NCI-H2081 (cell line): ENCODE measurements at places on chromosomes 1 and 21.
A peak's percentile ranks its signal among the peaks of the same experiment; 100 is the strongest.

- no peak for DNase-seq
Observed at GRCh38 chr1:23616292-23616824, 57.1 kb upstream of the ID3 start.

DNA sequence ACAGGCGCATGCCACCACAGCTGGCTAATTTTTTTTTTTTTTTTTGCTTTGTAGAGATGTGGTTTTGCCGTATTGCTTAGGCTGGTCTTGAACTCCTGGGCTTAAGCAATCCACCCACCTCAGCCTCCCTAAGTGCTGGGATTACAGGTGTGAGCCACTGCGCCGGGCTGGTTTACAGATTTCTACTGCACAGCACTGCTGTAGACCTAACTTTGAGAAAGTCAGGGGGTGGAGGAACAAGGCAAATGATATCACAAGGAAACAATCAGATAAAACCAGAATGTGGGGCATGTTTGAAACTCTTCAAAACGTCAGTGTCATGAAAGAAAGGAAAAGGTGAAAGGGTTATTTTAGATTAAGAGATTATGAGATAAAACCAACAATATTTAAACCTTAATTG is 45.3 kb downstream of the URB2 start:
- DNase-seq = no peak

- DNase-seq = peak; percentile 84
Observed at GRCh38 chr1:180501865-180502360, 464 bp downstream of the ACBD6 start.

DNA sequence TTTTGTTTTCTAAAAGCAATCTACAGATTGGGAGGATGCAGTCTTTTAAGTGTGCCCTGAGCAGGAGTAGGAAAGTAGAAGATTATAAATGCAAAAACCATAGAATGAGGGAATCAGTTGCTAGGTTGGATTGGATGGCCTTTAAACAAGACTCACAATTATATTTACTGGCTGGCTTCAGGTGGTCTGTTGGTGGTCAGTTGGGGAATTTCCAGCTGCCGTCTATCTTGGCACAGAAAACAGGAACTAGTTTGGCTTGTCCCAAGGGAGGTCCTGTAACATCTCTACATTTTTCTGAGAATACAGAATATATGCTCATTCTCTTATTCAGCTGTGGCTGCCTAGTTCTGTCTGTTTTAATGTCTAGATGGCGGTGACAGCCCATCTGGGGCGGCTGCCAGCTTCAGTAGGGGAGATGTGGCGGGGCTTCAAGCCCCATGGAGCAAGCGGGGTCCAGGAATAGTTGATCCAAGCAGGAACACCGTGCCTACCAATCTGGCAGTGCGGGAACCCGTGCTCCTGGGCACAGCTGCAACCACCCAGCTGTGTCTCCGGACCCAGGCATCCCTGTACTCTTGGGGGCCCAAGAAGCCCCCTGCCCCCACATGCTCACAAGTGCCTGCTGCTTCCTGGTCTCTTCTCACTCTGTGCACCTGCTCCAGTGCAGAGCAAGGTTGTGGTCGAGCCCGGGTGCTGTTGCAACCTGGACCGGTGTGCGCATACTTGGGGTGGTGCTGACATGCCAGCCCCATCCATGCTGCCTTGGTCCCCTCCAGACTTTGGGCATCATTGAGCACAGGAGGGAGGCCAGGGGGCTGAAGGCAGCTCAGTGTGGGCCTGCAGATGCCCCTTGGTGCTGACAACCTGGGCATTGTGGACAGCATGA is 1182.6 kb downstream of the AMY1C start:
- no peak for DNase-seq

- no peak for DNase-seq
Observed at GRCh38 chr1:19922015-19922688, 1.3 kb downstream of the PLA2G2E start.

DNA sequence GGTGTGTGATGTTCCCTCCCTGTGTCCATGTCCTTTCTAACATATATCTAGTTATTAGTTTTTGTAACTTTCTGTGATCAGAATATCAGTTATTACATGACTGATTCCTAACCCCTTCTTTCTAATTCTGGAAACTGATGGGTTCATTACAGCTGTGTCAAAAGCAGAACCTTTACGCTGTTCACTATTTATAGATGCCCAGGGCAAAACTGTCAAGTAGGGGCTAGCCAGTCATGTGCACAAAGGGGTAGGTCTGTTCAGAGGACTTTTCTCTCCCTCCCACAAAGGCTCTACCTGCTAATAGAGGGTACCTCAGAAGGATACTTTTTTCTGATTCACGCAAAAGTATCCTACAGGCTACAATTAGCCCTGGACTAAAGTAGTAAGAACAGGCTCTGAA is 79.2 kb downstream of the NRDC start:
- DNase-seq = no peak

GRCh38 chr1:34754964-34755637 is at the start of gene GJB5:
GJB5 (plus strand) TSS chr1:34755047; CDS start chr1:34757331, 2,284 bp downstream.
- DNase-seq = no peak

- no peak for DNase-seq
Observed at GRCh38 chr1:156095906-156096508, 13.7 kb upstream of the MEX3A start.

DNA sequence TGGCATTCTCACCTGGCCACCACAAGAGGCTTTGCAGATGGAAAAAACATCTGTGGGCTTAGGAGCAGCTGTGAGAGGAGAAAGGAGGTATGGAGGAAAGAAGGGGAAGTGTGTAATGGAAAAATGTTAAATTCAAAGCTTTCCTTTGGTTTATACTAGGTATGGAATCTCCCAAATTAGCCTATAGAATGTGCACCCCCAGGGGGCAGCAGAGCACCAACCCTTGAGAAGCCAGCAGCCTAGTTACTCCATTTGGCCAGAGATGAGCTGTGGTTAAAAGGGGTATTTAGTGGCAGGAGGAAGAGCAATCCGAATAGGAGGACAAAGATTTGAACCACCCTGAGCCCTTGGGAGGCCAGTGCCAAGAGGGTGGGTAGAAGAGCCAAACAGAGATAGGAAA is 97.5 kb upstream of the CTTNBP2NL start:
- peak; percentile 1 for DNase-seq

- peak; percentile 6 for DNase-seq
Observed at GRCh38 chr1:205315008-205315618, 6.4 kb downstream of the NUAK2 start.

DNA sequence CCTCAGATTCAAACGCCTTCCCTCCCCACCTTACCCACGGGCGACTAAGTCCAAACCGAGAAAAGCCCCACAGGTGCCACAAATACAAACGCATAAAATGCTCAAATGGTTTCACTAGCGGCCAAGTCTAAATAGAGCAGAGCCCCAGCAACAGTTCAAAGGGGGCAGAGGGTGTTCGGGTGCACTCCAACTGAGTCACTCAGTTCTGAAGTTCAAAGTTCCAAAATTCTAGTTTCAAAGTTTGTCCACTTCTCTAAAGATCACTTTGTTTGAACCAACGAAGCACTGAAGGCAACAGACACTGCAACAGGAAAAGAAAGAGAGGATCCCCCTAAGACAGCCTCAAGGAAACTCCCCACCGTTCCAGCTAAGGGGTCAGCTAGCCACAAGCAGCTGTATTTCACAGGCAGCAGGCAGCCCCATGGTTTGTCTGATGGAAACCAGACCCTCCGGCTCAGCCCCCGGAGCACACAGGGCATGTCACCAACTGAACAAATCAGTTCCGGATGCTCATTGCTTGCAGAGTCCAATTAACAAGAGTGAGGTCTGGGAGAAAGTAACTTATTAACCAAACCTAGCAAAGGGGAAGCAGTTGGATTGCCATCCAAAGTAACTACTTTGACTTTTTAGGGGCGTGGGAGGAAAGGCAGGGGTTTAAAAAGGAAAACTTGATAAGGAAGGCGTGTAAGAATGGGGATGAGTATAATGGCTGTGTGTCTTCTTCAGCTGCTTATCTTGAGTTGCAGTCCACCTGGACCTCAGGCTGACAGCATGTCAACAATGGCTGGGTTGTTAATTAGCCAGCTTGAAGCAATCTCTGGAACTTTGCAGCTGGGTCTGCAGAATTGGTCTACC is 1423.9 kb upstream of the PRMT6 start:
- no peak for DNase-seq

DNA sequence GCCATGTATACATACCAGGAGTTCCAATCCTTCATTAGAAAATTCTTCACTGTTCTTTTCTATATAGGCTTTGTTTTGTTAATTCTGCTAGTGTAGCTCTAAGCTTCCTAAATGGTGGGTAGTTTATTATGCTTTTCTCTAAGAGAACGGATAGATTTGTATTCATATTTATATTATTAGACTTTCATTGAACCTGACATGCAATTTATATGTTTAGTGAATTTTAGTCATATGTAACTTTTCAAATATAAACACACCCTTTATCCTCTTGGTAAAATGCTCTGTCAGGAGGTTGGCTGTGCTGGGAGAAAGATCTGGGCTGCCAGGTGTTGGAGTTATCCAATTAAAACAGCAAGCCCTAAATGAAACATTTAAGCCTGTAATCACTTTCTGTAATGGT is 369.7 kb upstream of the RGS18 start:
- DNase-seq = no peak

GRCh38 chr1:148353461-148354283 is 129.4 kb downstream of the PPIAL4G start:
- no peak for DNase-seq

DNA sequence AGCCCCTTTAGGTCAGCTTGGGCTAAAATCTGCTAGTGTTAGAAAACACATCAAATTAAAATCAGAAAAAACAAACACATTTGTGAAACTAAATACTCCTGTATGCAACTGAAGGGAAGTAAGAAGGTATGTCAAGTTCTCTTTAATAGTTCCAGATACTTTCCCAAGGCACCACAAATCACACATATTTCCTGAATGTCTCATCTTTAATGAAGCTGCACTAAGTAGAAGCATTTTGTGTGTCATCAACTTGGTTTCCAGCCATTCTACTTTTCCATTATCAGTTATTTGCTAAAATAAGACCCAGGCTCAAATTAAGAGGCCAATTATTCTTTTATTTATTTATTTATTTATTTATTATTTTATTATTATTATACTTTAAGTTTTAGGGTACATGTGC is 34.7 kb downstream of the CRB1 start:
- DNase-seq = no peak

DNA sequence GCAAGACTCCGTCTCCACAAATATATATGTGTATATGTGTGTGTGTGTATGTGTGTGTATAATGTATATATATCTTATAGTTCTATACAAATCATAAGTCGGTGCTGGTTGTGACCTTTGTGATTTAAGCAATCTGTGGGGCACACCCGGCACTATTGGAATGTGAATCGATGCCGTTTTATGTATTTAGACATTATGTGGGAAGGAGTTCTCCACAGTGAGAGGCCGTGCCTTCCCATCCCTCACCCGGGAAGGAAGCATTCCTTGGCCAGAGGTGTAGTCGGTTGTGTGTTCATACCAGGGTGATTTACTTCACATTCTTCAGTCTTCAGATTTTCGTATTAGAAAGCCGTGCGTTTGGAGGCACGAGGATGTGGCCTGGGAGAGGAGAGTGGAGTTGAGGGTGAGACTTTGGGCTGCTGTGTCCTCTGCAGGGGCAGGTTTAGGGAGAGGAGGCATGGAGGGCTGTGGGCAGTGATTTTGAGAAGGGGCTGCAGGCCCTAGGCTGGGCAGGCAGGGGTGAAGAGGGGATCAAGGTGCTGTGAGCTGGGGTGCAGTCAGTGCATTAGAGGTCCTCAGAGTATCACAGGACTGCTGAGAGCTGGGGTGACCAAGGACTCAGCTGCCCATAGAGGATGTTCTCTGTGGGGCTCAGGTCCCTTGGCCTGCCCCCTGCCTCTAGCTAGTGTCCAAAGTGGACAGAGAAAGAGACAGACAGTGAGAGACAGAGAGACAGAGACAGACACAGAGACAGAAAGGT is 57.7 kb downstream of the TRIM11 start:
- DNase-seq = no peak

- peak; percentile 80 for DNase-seq
Observed at GRCh38 chr1:63773815-63774616, at the start of gene ROR1. ROR1 (plus strand) TSS chr1:63774017.
